Stimulated activated CD4-positive, alpha-beta T cell treated with anti-CD3 and anti-CD28 coated beads, TNF-alpha, amount 100 ng/mL, for 24 hours (primary cell): ENCODE measurements at places on chromosomes 7 and 10.

GRCh38 chr10:26269754-26270153 is 53.2 kb downstream of the GAD2 start:
- DNase-seq = no peak

- DNase-seq = peak; percentile 50
Measured at GRCh38 chr7:158824028-158824427, 5.3 kb downstream of the ESYT2 start.

- no peak for DNase-seq
Measured at GRCh38 chr7:142477079-142477651, 219.3 kb upstream of the PRSS58 start.

DNA sequence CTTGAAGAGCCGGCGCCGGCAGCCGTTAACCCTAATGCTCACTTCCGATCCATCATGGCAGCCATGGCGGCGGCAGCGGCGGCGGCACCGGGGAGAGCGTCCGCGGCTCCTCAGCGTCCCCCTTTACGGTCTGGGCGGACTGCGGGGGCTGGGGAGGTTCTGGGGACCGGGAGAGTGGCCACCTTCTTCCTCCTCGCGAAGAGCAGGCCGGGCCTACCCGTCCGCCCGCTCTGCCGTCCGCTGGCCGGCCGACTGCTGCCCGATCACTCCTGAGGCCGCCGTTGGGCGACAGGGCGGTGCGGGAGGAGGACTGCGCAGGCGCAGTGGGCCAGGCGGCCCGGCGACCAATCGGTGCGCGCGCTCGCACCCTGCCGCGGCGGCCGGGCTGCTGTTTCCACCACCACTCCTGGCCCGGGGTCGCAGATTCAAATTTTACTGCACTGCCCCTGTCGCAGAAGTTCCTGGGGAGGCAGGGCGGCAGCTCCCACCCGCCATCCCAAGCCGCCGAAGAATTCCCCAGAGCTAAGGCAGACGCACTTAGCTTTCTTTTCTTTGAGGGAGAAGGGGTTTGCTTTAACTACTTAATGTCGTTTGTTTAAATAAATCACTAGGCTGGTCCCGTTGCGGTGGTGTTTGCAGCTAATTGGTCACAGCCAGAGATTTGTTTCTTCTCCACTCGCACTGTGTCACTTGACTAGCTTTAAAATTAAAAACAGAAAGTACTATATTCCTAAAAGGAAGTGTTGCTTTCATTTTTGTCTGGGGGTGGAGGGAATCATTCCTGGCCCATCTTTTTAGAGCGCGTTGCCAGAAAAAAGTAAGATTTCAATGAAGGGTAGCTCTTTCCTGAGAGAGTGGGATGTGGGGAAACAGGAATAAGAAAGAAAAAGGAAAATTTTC is at the start of gene KIF5B:
TSS of gene KIF5B (minus strand) at position 290 of the 900 bp plus-strand sequence. CDS start 452 bp downstream, outside the sequence.
- DNase-seq = peak; percentile 75

GRCh38 chr10:82796510-82796909 is 921.5 kb downstream of the NRG3 start:
- no peak for DNase-seq

GRCh38 chr10:73338801-73339368 is 19.8 kb downstream of the CFAP70 start:
- no peak for DNase-seq

DNA sequence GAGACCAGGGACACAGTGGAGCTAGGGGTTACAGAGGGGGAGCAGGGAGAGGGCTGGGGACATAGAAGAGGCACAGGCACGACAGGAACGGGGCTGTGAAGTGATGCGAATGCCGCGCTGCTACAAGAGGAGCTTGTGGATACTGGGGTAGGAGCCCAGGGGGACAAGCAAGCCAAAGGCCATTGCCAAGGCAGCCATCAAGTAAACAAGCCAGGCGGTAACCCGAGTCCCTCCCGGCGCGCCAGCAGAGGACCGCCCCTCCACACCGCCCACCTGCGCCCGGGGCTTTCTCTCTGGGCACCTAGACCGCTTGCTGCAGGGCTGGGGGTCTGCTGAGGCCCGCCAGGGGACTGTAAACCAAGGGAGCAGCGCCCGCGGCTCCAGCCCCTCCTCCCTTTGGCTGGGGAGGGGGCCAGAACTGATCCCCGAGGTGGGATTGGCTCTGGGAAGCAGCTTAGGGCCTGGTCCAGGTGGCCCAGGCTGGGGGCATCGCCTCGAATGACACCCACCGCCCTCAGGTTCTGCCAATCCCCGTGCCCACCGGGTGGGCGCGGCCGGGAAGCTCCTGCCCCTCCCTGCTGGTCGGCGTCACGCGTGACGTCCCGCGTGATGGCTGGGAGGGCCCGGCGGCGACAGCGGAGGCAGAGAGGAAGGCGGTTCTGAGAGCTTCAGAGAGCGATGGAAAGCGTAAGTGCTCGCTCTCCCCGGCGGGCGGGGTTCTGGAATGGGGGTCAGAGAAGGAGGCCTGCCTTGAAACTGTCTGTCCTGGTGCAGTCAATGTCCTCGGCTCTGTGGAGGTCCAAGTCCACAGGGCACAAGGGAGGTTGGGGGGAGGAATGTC is 982 bp downstream of the SFXN3 start:
- DNase-seq = peak; percentile 46

- DNase-seq = no peak
Measured at GRCh38 chr7:88104732-88105131, 115.1 kb downstream of the SRI start.

DNA sequence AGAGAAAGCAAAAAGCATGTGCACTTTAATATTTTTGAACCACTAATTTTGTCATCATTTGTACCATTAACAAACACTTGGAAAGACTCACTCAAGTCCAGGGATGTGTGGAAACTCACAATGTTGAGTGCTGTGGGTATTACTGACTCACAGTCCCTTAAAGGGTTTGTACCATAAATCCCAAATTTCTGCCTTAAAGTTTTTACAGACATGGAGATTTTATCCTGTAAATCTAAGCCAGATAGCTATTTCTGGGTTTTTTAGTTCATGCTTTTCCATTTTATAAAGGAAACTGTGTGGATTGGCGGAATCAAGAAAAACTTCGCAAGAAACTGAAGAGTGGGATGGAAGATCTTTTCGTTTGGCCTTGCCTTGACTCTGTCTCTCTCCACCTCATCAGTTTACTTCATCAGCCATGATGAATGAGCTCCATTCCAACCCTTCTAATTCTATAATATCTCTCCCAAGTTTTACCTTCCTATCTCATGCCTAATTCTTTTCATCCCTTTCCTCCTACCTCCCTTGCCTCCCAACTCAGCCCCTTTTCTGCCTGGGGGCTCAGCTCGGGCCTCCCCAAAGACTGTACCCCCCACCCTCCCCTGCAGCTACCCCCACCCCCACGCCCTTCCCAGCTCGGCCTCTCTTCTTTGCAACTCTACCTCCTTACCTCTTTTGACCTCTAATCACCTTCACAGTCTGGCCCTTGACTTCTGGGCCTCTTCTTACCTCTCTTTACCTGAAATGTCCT is 218.5 kb upstream of the MKLN1 start:
- no peak for DNase-seq

DNA sequence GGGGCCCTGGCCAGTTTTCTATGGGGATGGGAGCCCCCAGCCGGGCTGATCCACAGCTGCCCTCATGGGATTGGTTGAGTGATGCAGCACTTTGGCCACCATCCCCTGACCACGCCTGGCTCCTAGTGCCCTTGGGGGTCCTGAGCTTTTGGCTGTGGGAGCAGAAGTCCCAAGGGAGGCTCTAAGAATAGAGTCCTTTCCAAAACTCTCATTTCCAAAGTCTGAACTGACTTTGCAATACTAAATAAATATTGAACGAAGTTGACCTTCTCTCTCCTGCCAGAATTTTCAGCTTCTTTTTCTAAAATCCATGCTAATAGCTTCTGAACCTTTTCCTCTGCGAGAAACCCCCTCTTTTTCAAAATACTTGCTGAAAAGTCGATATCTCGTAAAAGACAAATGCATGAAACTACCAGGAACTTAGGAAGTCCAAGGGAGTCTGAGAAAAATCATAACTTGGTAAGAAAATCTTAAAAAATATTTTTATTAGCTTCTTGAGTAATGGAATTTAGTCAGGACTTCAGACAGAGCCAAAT is 62.7 kb upstream of the IGFBP3 start:
- DNase-seq = no peak

DNA sequence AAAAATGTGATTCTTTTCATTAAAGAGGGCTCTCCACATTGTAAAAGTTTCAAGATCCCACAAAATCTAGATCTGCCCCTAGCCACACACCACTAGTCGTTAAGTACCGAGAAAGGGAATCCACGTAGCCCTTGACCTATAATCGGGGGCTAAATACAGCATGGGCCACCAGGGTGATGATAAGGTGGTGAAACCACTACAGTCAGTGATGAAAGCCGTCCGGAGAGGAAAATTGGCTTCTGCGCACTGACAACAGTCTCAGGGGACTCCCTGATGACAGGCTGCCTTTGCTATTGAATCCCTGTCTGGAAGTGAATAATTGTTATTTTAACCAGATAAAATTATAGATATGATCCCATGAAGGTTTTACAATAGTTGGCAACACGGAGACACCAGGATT is 4.6 kb downstream of the TECTB start:
- DNase-seq = no peak

GRCh38 chr7:10121631-10122030 is 852.0 kb upstream of the PHF14 start:
- DNase-seq = no peak

GRCh38 chr10:79381804-79382221 is 34.5 kb downstream of the PPIF start:
- DNase-seq = no peak

GRCh38 chr10:12741360-12741804 is 260.1 kb downstream of the CCDC3 start:
- DNase-seq = no peak

- DNase-seq = no peak
Measured at GRCh38 chr10:125698481-125698998, 15.6 kb upstream of the TEX36 start.

DNA sequence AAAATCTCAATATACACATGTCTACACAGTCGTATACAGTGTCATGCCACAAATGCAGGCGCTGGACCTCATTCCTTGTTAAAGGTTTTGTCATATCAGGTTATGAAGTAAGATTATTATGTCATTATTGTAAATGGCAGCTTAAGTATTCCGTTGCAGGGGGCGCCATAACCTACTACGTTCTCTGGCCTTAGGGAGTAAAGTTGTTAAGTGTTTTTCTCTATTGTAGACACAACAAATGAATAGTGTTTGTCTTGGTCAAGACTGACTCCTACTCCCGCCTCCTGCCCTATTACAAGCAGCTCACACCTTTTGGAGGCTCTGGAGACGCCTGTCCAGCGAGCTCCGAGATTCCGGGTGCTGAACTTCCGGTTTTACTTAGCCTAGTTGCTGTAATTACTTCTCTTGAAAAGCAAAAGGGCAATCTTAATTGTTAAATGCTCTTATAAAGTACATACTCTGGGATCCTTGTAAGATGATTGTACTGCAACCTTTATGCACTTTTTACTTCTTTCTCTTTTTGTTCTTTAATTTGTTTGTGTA is 994 bp downstream of the GATAD1 start:
- no peak for DNase-seq

GRCh38 chr7:128379900-128380479 is 18.5 kb upstream of the PRRT4 start:
- no peak for DNase-seq

DNA sequence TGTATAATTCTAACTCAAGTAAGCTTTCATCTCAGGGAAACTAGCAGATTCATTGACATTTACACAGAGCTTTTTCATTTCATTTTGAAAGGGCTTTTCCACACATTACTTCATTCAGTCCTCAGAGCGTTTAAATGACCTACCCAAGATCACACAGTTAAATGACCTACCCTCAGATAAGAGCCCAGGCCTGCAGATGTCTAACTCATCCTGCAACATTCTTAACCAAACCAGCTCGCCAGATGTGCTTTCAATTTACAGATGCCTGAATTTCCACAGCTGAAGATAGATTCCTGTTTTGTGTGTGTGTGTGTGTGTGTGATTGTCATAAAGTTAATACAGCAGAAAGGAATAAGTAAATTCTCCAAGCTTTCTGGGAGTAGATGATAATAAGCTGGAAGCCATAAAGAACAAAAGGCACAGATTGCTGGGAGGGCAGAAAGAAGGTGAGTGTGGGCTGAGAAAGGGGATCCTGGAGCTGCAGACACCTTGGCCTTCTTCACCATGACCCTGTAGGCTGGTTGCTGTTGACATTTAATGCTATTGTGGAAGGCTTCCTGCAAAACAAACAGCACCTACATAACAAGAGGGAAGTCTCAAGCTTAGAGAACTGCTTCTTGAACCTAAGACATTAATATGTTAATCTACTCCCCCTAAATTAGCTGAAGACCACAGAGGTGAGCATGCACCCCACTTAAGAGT is 489.7 kb upstream of the CELF2 start:
- DNase-seq = no peak

- DNase-seq = no peak
Measured at GRCh38 chr10:111128331-111129180, 51.7 kb downstream of the ADRA2A start.

DNA sequence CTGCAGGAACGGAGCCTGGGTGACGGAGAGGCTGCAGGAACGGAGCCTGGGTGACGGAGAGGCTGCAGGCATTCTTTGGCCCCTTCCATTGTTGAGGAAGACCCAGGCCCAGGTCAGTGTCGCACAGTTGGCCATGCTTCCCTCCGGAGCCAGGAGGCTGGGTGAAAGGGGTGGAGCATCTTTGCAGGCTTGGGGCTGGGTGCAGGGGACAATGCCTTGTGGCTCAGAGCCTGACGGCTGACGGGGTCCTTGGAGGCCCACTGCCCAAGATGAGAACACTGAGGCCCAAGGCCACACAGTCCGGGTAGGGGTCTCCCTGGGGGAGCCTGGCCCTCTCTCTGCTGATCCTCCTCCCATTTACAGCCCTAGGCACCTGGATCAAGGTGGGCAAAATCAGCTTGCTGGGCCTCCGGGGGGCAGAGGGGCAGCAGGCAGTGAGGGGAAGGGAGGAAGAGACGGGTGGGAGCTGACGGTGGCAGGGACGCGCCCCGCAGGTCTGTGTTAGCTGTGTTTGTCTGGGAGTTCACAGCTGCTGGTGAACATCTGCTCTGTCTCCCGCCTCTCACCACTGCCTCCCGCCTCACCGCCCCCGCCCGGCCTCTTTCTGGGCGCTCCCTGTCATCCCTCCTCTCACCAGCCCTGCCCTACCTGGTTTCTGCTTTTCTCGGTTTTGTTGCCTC is 30.6 kb upstream of the PCBD1 start:
- no peak for DNase-seq

- no peak for DNase-seq
Measured at GRCh38 chr10:93363891-93364648, 118.1 kb downstream of the MYOF start.

- no peak for DNase-seq
Measured at GRCh38 chr7:149836434-149836833, 1.7 kb upstream of the ZNF862 start.

DNA sequence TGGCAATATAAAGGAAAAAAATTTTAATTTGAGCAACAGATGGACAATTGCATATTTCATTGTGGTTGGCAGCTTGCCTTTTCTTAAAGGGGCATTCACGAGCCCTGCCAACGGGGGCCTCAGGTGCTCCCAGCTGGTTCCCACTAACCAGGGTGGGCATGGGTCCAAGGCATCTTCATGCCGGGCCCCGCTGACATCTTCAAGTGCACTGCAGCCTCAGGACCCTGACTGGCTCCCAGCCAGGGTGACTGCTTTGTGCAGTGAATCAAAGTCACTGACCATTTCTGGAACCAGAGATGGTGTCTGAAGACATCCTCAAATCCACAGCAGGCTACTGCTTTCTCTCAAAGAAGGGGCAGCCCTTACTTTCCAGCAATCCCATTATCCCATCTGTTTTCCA is 275.2 kb upstream of the MGMT start:
- no peak for DNase-seq

- DNase-seq = no peak
Measured at GRCh38 chr7:151867912-151868311, 9.0 kb downstream of the PRKAG2 start.

- no peak for DNase-seq
Measured at GRCh38 chr10:37734971-37735370, 122.4 kb downstream of the ZNF248 start.
